SIG-M5 (cell line): ENCODE measurements at places on chromosomes 1 and 21.

DNA sequence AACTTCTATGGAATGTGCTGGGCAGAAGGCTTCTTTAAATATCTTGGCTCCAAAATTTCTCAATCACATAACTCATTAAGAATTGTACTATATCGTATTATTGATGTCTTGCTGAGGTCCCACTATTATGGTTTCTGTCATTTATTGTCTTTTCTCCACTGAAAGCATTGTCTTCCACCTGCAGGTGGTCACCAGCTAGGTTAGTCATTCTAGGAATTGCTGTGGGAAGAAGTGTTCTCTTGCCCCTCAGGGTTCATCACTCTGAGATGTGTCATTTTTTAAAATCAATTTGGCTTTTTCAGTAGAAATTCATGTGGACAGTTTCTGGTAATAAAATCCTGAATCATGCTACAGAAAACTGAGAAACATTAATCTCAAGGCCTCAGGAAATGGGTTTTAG is 66.1 kb downstream of the NCAM2 start:
- no peak for DNase-seq

- no peak for DNase-seq
Observed at GRCh38 chr1:218344814-218345672, at the start of gene TGFB2. Gene TGFB2 (plus strand): TSS chr1:218345336. CDS start chr1:218346702, 1,366 bp downstream.

DNA sequence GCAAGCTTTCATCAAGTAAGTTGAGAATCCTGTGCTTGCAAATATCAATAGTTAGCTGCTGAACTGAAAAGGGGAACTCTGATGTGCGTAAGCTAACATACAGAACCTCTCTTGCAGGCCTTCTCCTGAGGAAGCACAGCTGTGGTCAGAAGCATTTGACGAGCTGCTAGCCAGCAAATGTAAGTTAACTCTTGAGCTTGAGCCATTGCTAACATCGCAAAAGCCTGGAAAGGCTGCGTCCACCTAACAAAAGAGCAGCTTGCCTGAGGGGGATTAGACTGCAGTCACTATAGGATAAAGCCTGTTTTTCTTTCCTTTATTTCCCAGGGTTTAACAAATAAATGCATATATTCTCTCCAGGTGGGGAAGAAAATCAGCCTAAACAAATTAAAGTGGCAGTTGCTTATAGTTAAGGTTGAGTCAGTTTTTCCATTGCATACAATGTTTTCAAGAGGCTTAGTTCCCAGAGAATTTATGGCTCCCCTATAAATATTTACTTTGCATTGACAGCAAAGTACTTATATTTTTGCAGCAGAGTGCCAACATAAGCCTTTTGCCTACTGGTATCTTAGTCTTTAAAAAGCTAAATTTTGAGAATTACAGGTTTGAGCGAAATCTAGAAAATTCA is 1.5 kb downstream of the RGS2 start:
- peak; percentile 72 for DNase-seq

- no peak for DNase-seq
Observed at GRCh38 chr1:53478502-53478818, 19.3 kb downstream of the DMRTB1 start.
